ENCODE measurements at places on chromosomes 7 and 10.

- DNase-seq = no peak
These were observed 67.3 kb downstream of the EPDR1 start for GRCh38 chr7:37987732-37988131.

GRCh38 chr10:95429639-95430038 is 131.5 kb downstream of the SORBS1 start:
- no peak for DNase-seq

DNA sequence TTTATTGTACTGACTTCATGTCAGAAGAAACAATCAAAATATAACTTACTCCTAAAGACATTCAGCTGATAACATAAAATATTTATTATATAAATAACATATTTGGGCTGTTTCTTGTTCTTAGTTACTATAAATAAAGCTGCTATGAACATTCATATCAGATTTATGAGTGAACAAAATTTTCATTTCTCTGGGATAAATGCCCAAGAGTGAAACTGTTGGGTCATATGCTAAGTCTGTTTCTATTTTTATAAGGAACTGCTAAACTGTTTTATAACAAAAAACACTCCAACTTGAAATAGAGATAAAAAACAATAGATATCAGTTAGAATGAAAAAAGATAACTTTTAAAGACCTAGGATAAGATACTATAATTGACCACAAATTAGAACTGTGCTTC is 26.5 kb upstream of the CC2D2B start:
- no peak for DNase-seq

GRCh38 chr7:116418524-116418923 is 81.0 kb upstream of the CAV2 start:
- DNase-seq = no peak

DNA sequence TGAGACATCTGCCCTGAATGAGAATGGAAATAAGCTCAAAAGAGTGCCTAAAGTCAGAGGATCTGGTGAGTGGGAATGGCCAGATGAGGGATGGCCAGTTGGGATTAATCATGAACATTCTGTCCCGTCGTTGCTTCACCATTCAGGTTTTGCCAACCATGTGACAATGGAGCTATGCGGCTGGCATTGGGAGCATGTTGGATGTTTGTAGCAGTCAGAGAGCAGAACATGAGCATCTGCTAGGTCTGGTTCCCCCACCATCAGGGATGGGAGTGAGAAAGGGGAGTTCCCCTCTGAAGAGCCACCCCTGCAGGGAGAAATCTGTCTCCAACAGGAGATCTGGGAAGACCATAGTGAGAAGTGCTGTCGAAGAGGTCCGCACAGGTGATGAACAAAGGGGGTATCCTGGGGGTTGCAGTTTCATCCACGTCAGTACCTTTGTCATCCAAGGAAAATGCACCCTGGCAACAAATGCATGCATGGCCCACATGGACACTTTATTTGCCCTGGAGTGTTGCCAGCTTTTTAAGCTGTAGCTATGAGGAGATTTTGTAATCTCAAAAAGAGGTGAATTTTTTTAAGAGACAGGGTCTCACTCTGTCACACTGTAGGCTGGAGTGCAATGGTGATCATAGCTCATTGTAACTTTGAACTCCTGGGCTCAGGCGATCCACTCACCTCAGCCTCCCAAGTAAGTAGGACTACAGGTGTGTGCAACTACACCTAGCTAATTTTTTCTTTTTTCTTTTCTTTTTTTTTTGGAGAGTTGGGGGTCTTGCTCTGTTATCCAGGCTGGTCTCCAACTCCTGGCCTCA is 190.2 kb downstream of the CAMK1D start:
- no peak for DNase-seq

- no peak for DNase-seq
These were observed 1.3 kb upstream of the CCDC136 start for GRCh38 chr7:128790315-128791041.

- DNase-seq = peak; percentile 25
These were observed 613 bp downstream of the USP6NL start for GRCh38 chr10:11610826-11611247.

- no peak for DNase-seq
These were observed 29.6 kb downstream of the STAM start for GRCh38 chr10:17673471-17674061.

DNA sequence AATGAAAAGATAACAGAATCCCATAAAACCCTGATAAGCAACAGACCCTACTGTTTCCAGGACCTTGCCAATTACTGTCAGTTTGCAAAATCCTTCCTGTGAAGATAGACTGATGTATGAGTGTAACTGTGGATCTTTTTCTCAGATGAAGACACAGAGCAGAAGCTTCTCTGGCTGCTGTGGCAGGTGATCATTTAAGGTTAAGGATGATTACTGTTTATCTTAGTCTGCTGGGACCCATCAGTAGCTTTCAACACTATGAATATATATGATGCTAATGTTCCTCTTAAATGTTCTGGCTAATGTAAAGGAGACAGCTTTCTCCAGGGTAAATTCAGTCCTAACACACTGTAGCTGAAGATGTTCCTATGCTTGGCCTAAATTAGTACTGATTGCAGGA is 56.0 kb upstream of the CTTNBP2 start:
- no peak for DNase-seq

GRCh38 chr10:132433671-132434340 is 36.8 kb downstream of the PWWP2B start:
- DNase-seq = no peak

- DNase-seq = no peak
These were observed 2.0 kb downstream of the DBF4 start for GRCh38 chr7:87878208-87878735.

- DNase-seq = no peak
These were observed 25.7 kb upstream of the PRPS1L1 start for GRCh38 chr7:18053177-18053928.

- no peak for DNase-seq
These were observed 219.0 kb downstream of the TRIL start for GRCh38 chr7:28739128-28739527.

- DNase-seq = no peak
These were observed 461.2 kb upstream of the MBL2 start for GRCh38 chr10:53233749-53234148.

DNA sequence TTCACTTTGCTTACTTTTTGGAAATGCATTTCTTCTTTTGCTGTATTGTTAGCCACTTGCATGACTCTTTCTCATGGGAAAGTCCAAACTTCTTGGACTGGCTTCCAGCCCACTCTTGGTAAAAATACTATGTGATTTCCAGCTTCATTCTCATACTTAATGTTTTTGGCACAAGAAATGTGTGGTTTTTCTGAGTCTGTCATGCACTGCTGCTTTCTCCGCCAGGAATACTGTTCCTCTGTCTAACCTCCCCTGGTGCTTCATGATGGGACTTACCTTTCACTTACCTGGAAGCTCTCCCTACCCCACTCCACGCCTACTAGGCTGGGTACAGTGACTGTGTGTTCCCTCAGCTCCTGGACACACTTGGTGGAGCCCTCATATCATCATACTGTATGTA is 18.7 kb downstream of the MGAM2 start:
- DNase-seq = no peak

DNA sequence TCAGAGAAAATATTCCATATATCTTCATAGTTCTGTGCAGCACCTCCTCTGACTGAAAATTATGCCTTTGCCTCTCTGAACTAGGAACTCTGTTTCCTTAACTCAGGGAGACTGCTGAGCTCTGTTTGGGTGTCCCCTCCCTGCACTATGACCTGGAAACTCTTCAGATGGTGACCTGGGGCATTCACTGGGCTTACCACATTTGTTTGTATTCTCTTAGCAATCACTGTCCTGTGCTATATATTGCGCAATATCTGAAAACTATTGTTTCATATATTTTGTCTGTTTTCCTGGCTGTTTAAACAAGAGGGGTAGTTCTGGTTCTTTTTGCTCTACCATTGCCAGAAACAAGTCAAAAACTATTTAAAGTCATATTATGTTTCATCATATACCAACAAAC is 181.8 kb upstream of the KIAA1217 start:
- no peak for DNase-seq

- no peak for DNase-seq
These were observed 114.9 kb downstream of the DPP6 start for GRCh38 chr7:154167051-154167450.

GRCh38 chr7:157854066-157854891 is 517.5 kb downstream of the DNAJB6 start:
- no peak for DNase-seq

GRCh38 chr10:78284381-78284780 is 250.7 kb downstream of the RPS24 start:
- DNase-seq = no peak

- no peak for DNase-seq
These were observed 205.9 kb downstream of the SKAP2 start for GRCh38 chr7:26658389-26659084.

- DNase-seq = no peak
These were observed 57.9 kb upstream of the TMEM72 start for GRCh38 chr10:44853148-44853734.

DNA sequence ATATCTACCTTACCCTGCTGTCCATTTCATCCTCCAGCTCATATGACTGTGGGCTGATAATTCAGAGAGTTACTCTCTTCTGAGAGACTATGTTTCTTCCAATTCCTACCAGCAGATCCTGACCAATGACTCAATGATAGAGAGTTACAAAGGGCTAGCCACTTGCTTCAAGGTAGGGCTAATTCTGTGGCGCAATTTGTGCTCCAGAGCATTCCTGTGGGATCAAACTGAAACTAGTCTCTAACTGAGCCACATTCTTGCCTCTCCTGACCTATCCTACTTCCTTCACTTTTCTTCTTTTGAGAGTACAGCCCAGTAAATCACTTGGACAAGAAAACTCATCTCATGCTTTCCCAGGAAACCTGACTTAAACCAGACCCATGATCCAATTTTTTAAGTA is 17.9 kb upstream of the ASZ1 start:
- no peak for DNase-seq

GRCh38 chr10:32954545-32955298 is 3.3 kb downstream of the ITGB1 start:
- DNase-seq = no peak

GRCh38 chr10:44619975-44620374 is 235.1 kb upstream of the CXCL12 start:
- DNase-seq = no peak

GRCh38 chr10:117698809-117699208 is 156.3 kb downstream of the EMX2 start:
- no peak for DNase-seq

DNA sequence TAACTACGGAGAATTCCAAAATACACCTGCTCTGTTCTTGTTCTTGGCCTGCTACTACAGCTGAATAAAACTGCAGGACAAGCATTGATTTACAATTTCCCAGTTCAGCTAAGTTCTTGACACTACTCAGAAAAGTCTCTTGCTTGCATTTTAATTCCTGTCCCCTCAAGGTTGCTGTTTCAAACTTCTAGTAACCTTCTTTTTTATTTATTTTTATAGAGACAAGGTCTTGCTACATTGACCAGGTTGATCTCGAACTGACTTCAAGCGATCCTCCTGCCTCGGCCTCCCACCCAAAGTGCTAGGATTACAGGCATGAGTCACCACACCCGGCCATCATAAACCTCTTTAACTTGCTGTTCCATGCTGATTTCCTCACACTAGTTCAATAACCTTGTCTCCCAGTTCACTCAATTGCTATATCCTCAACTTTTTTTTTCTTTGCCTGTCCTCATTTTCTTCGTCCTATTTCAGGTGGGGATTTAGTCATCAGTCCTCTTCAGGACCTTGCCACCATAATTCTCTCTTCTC is 79.9 kb downstream of the ARHGAP21 start:
- no peak for DNase-seq

GRCh38 chr7:24864214-24864817 is 107.1 kb upstream of the GSDME start:
- DNase-seq = no peak

All from stimulated activated CD4-positive, alpha-beta T cell treated with anti-CD3 and anti-CD28 coated beads, Interleukin-12 subunit alpha, Interleukin-12 subunit beta, amount 100 ng/mL, for 4 hours (primary cell).